ENCODE measurements at places on chromosomes 16 and 17.

GRCh38 chr16:19006446-19007315, 22.9 kb downstream of the TMC7 start:
- DNase-seq: no peak

- DNase-seq: no peak
Measured at GRCh38 chr17:44738214-44738906, 20.4 kb upstream of the ADAM11 start.

DNA sequence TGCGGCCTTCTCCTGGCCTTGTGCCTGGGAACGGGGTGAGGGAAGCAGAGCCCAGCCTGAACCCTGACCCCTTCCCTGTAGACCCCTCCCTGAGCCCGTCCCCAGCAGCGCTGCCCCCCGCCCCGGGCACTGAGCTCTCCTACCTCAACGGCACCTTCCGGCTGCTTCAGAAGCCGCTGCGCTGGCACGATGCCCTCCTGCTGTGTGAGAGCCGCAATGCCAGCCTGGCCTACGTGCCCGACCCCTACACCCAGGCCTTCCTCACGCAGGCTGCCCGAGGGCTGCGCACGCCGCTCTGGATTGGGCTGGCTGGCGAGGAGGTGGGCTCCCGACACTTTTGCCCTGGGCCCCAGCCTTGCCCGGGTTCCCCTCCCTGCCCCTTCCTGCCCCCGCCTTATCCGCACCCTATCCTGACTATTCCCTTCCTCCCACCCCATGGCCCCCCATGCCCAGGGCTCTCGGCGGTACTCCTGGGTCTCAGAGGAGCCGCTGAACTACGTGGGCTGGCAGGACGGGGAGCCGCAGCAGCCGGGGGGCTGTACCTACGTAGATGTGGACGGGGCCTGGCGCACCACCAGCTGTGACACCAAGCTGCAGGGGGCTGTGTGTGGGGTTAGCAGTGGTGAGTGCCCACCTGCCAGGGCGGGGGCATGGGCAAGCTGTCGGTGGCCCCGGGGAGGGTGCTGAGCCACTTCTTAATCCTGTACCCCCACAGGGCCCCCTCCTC, 62.1 kb downstream of the MRC2 start:
- DNase-seq: no peak

DNA sequence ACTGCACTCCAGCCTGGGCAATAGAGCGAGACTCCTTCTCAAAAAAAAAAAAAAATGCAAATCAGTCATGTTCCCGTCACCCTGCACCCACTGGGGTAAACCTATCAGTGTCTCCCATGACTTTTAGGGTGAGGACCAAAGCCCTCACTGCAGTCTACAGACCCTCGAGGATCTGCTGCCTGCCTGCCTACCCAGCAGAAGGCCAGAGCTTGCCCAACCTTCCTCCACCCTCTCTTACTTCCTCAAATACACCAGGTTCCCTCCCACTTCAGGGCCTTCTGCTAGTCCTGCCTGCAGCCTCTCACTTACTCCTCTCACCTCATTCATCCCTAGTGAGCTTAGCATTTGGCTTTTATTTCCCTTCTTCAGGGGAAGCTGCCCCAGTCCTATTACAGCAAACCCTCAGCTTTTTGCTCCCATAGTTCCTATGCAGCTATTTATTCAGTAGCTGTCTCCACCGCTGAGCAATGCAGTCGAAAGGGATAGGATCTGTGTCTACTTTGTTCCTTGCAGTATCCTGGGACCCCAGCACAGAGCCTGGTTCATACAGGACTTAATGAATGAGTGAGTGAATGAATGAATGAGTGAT, 17.8 kb upstream of the TOB1 start:
- no peak for DNase-seq

- DNase-seq: no peak
Measured at GRCh38 chr16:87666919-87667318, 64.6 kb downstream of the JPH3 start.

DNA sequence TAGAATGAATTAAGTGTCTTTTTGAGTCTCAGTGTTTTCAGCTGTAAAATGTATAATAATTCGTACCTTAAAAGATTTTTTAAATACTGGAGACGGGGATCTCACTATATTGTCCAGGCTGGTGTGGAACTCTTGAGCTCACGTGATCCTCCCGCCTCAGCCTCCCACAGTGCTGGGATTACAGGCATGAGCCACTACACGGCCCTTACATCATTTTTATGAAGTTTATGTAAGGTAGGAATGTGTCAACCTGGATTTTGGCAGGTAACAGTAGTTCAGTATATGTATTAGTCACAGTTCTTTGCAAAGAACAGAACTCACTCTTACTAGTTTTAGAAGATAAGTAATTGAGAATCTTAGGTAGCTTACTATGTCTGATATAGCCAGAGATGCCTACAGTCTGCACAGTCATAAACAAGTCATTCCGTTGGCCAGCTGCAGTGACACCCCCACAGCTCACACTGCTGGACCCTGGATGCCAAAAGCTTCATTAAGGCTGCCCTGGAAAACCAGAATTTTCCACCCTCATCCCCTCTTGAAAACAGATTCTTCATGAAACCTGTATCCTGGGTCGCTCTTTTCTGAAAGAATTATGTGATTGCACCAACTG, 583 bp upstream of the COX6A2 start:
- DNase-seq: no peak

GRCh38 chr16:54934481-54935265, 4.0 kb downstream of the IRX5 start:
- peak; percentile 43 for DNase-seq

GRCh38 chr17:71516149-71516548, 604.7 kb upstream of the SOX9 start:
- peak; percentile 31 for DNase-seq

DNA sequence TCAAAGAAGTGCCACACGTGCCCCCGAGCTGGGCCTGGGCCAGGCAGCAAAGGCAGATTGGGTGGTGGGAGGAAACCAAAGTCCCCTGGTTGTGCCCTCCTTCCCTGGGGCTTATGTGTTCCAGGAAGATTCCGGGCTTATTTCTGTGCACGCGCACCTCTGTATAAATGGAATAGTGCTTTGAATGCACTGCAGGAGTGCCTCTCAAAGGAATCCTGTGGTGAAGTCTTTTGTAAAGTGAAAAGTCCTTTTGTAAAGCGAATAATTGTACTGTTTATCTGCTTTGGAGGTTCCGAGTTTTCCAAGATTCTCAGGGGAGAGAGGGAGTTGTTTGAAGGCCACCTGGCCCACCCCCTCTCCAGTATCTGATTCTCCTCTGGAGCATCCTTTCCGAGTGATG, 26.8 kb downstream of the C17orf75 start:
- no peak for DNase-seq

DNA sequence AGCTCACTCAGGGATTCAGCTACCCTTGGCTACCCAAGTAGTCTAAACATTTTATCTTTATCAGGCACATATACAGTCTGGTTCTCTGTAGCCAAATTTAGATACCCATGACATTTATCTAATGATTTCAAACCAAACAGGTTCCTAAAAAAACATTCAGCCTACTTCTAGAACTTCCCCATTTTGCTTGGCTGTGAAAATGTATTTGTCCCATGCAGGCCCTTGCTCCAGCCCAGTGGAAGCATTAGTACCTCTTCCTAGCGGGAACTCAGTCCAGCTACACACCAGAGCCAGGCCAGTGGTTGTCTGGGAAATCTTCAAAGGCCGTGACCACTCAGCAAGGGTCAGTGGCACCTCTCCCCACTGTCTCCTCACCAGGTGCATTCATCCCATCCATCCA, 26.2 kb upstream of the NAGLU start:
- DNase-seq: no peak

GRCh38 chr16:78571898-78572358, 472.5 kb downstream of the WWOX start:
- no peak for DNase-seq

DNA sequence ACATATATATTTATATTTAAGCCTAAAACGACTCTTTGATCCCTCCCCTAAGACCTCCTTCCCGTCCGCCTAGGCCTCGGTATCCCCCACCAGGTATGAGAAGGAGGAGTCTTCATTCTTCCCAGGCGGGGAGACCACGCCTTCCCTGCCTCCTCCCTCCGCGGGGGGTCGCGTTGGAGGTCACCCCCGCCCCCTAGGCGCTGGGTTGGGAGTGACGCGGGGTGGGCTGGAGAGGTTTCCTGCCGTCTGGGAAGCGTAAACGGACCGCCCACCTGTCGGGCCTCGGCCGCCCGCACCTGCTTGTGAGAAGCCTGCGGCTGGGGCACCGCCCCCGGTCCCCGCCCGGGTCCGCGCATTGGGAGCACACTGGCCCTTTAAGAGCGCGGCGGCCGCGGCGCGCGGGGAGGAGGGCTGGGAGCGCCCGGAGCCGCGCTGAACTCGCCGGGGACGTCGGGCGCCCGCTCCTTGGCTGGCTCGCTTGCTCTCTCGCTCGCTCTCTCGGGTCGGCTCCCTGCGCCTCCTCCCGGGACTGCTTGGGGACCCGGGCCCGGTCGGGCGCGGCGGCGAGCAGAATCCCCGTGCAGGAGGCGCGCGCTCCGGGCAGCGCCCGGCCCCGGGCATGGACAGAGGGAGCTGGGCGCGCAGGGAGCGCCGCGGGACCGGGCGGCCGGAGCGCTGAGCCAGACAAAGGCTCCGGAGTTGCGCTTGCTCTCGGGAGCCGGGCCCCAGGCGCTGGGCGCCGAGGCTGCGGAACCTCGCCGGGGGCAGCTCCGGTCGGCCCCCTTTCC, at the start of gene MMP15:
Gene MMP15, plus strand, starts transcription at position 404 of the 788 bp plus-strand sequence. CDS start 597 bp downstream, outside the sequence.
- peak; percentile 84 for DNase-seq

- no peak for DNase-seq
Measured at GRCh38 chr16:70715860-70716357, 30.1 kb upstream of the MTSS2 start.

DNA sequence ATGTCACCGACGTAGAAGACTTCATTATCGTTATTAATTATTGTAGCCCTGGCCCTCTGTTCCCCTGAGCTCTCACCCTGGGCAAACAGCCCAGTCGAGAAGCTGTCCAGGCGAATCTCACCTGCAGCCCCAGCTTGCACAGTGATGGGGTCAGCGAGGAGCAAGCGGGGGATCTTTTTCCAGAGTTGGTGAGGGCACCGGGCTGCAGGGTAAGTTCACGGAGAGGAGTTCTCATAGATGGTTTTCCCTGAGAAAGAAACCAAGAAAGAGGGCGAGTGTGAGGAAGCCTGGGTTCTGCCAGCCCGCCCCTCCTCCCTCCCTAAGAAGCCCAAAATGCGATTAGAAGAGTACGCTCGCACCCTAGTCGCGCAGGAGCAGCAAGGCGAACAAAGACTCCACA, 436 bp downstream of the SPAG5 start:
- peak; percentile 63 for DNase-seq

GRCh38 chr16:17343728-17344127, 127.0 kb downstream of the XYLT1 start:
- DNase-seq: no peak

DNA sequence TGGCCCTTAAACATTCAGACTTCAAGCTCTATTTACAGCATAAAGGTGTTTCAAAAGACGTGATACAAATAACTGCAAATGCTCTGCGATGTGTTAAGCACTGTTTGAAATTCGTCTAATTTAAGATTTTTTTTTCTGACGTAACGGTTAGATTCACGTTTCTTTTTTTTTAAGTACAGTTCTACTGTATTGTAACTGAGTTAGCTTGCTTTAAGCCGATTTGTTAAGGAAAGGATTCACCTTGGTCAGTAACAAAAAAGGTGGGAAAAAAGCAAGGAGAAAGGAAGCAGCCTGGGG, 681 bp upstream of the MAPT start:
- DNase-seq: no peak

GRCh38 chr16:84585467-84585866, 32.4 kb downstream of the COTL1 start:
- DNase-seq: no peak

DNA sequence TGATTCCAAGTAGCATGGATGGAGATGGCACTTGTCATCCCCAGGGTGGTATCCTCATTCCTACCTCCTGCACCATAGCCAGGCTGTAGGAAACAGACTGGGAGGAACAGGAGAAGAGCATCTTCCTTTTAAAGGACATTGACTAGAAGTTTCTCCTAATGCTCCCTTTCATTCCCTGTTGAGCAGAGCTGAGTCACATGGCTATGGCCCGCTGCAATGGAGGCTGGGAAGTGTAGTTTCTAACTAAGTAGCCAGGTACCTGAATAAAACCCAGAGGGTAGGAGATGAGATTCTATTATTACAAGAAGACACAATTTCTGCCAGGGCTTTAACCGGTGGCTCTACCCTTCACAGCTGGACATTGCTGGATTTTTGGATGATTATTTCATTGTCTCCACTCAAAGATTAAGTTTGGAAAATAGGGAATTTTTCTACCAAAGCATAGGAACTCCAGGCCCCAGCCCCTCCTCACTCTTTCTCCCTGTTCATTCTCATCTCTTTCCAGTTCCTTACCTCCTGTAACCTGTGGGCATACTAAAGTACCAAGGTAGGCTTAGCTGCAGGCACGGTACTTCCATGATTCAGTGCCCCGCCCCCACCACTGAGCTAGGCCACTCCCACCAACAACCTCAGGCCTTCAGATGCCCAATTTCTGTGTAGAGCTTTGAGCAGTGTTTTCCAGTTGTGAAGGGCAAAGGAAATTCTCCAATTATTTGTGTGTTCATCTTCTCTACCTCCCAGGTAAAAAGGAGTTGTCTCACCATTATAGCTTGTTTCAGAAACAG, 378.3 kb downstream of the CDH13 start:
- no peak for DNase-seq

GRCh38 chr16:23960081-23960885, 124.5 kb downstream of the PRKCB start:
- DNase-seq: no peak

- no peak for DNase-seq
Measured at GRCh38 chr17:44928136-44928535, 12.8 kb upstream of the GFAP start.

DNA sequence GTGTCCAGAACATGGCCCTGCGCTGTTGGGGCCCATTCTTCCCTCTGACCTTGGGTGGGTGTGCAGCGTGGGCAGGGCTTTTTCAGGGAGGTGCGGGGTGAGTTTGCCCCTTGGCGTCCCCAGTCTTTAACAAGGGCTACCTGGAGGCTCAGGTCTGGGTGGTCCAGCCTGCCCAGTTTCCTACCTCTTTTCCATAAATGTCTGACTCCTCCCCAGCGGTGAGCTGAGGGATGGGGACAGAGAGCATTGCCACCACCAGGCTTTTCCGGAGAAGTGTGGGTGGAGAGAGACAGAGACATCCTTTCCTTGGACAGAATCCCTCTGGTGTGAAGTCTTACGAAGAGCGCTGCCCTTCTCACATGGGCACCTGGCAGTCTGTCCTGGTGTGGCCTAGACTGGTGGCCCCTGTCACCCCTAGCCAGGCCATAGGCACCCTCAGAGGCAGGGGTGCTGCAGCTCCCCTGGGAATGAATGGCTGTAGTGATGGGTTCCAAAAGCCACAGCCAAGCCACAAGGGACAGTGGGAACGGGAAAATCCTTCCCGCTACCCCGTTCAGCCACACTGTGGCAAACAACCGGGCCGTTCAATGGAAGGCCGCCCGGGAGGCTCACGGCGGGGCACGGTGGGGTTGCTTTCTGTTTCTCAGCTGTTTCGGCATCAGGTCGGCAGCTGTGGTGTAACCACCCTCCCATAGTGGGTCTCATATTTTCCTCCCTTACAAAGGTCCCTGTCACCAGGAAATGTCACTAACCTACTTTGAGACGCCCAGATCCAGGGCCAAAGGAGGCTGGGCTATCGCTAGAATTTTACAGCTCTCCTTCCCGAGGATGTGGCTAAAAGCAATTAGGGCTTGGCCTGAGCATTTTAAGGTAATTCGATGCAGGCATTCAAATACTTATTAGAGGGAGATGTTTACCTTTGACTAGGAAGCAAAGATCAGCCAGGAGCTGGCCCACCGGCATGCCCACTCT, 61.9 kb upstream of the GSE1 start:
- peak; percentile 48 for DNase-seq

Data from NCI-H526 (cell line).